ENCODE measurements at places on chromosomes 6 and 20.
A peak's percentile ranks its signal among the peaks of the same experiment; 100 is the strongest.

DNA sequence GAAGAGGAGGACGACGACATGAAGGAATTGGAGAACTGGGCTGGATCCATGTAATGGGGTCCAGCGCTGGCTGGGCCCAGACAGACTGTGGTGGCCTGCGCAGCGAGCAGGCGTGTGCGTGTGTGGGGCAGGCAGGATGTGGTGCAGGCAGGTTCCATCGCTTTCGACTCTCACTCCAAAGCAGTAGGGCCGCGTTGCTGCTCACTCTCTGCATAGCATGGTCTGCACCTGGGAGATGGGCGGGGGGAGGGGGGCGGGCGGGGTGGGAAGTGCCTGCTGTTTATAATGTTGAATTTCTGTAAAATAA, 42.3 kb downstream of the CHMP4B start:
- peak; percentile 49 for DNase-seq

DNA sequence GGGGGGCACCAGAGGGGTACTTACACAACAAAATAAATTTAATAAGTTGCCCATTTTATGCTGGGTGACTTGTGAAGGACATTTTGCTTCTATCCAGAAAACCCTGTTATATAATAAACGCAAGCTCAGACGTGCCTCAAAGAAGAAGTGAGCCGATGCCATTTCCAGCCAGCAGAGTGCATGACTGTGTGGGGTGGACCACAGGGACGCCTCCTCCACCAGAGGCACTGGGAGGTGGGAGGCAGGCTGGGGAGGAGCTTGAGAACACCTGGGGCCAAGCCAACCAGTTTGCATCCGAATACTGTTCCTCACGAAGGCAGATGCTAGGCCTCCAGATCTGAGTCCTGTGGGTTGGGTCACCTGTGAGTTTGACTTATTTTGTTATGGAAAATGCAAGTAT, 363.8 kb downstream of the RNGTT start:
- no peak for DNase-seq

DNA sequence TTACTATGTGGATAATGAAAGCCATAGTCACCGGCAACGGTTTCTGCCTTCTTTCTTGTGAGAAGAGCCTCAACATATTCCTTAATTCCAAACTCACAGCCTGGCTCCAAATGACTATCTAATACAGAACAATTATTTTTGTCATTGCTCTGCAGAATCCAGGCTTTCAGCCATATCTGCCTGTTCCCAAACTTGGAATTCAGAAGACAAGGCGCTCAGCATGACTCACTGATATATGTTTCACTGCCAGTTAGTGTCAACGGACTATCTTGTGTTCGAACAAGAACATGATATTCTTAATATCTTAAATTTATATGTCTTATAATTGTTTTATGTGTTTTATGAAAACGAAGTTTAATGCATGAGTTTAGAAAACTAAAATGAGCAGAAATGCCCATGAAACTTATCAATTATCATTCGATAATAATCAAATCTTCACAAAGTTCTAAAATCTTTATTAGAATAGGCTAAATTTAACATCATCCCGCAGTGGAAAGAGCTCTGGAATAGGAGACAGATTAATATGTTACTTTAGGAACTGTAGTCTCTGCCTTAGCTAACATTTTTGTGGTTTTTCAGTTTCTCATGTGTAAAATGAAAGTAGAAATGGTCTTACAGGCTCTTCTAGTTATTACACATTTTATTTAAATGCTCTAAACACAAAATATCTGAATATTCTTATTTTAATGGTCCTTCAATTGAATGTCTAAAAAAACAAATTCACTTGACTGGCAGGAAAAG, 669.3 kb upstream of the GJE1 start:
- no peak for DNase-seq

DNA sequence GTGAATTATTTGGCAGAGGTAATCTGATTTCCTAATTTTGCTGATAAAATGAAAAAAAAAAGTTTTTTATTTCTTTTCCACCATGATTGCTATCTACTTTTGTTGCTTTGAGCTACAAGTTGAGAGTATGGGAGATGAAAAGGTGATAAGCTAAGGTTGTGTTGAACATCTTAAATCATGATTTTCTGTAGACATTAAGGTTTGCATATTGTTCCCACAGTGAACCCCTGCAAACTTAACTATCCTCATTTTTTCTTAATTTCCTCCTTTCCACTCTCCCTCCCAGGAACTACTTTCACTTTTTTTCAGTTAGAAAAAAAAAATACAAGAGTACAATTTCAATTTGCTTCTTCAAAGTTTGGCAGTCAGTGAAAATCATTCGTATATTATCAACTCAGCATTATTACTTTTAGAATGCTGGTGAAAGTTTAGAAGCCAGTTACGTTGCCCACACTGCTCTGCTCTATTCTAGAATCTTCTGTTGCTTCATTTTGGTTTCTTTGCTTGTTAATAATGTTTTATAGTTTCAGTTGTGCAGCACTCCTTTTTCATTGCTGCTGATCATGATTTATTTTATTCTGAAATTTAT, 673.8 kb upstream of the CITED2 start:
- DNase-seq = no peak

Data from activated naive CD8-positive, alpha-beta T cell treated with anti-CD3 and anti-CD28 coated beads for 36 hours (primary cell).